H1 (cell line): ENCODE measurements at places on chromosomes 11 and 22. TPM values are rescaled to one million over a fixed set of nuclear protein-coding genes. Genes with fewer than 3 reads are reported as not detected.
A peak's percentile ranks its signal among the peaks of the same experiment; 100 is the strongest.

The SOX6 gene
- polyA plus RNA-seq = 0.03 and 0.09 TPM in 2 replicates

The RAG2 gene
- polyA plus RNA-seq = not detected in 2 replicates

The SEPTIN5 gene
- 6.0 and 9.1 TPM in 2 replicates for polyA plus RNA-seq

DNA sequence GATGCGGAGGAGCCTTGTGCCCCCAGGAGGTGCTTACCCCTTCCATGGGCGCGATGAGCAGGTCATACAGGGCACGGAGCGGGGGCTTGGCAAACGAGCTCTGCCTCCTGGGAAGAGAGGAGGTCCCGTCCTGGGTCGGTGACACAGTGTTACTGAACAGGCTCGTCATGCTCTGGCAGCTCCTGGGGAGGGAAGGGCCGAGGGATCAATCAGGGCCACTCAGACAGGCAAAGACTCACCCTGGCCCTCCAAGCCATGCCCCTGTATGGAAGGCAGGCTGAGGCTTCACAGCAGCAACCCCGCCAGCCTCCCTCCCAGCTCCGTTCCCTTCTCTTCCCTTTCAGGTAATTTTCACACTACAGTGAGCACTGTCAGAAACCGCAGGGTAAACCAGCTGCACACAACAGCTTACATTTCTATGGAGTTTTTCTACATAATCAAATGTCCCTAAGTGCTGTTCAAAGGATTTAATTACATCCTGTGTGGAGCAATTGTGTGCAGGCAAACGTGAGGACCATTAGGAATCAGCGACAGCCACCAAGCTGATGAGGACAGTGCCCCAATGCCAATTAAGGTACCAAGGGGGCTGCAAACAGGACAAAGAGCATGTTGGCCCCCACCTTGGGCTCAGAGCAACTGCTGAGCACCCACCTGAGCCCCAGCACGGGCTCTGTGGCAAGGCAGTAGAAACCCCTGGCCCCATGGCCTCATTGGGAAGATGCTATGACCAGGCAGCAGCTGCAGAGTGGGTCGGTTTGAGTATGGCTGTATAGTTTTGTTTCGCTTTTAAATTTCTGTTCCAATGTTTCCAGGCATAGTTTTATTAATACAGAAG lies 95.4 kb upstream of the PITPNB start:
- no peaks in the 10 kb centered on the region for H3K36me3 ChIP-seq
- H3K27ac ChIP-seq = no peak overlapping the region
- H3K27me3 ChIP-seq = no peaks in the 10 kb centered on the region
- H3K4me1 ChIP-seq = no peaks in the 10 kb centered on the region
- no peak for DNase-seq

DNA sequence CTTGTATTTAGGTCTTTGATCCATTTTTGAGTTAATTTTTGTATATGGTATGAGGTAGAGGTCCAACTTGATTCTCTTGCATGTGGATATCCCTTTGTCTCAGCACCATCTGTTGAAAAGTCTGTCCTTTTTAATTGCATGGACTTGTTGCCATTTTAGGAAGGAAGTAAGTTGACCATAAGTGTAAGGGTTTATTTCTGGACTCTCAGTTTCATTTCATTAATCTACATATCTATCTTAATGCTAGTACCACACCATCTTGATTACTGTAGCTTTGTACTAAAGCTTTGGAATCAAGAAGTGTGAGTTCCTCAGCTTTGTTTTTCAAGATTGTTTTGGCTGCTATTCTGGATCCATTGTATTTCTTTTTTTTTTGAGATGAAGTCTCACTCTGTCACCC lies 31.4 kb downstream of the CBL start:
- H3K4me1 ChIP-seq = no peaks in the 10 kb centered on the region
- H3K4me3 ChIP-seq = no peak overlapping the region
- no peak for DNase-seq
- no peak overlapping the region for H3K27ac ChIP-seq
- no peaks in the 10 kb centered on the region for H3K36me3 ChIP-seq

DNA sequence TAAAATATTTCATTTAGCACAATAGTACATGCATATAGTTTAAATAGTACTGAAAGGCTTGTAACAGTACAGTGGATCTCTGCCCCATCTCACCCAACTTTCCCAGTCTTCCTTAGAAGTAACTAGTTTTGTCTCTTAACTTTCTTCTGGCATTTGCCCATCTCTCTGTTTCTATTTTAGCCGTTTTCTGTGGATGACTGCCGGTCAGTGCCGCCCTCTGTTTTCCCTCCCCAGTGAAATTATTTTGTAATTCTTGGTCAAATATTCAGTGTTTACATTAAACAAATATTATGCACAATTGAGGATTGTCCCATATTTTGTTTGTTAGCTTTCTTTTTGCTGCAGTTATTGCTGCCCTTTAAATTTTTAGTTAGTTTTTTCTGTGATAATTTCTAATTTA lies 8.3 kb downstream of the PDHX start:
- no peak overlapping the region for H3K27ac ChIP-seq
- no peaks in the 10 kb centered on the region for H3K36me3 ChIP-seq
- no peak overlapping the region for H3K4me3 ChIP-seq

The BAD gene
- 33.7 and 38.4 TPM in 2 replicates for polyA plus RNA-seq

- no peak overlapping the region for H3K27ac ChIP-seq
- H3K4me1 ChIP-seq = no peaks in the 10 kb centered on the region
- DNase-seq = no peak
- H3K4me3 ChIP-seq = no peak overlapping the region
These were observed 27.4 kb upstream of the IRAG1 start for GRCh38 chr11:10720881-10721376.

GRCh38 chr11:12725055-12725862 lies 51.0 kb downstream of the TEAD1 start:
- H3K27me3 ChIP-seq = no peaks in the 10 kb centered on the region; the same call in 1 of the 2 replicates
- no peaks in the 10 kb centered on the region for H3K36me3 ChIP-seq
- peaks cover 38% of the 10 kb centered on the region for H3K4me1 ChIP-seq

GRCh38 chr22:27312565-27312964 lies 489.0 kb downstream of the MN1 start:
- no peak for DNase-seq
- H3K4me3 ChIP-seq = no peak overlapping the region
- no peaks in the 10 kb centered on the region for H3K36me3 ChIP-seq
- H3K27ac ChIP-seq = no peak overlapping the region
- no peaks in the 10 kb centered on the region; the same call in 1 of the 2 replicates for H3K27me3 ChIP-seq

GRCh38 chr11:117686711-117687110 lies 110.3 kb downstream of the DSCAML1 start:
- H3K4me3 ChIP-seq = no peak overlapping the region
- H3K27me3 ChIP-seq = no peaks in the 10 kb centered on the region
- peaks cover 2% of the 10 kb centered on the region for H3K4me1 ChIP-seq
- H3K27ac ChIP-seq = no peak overlapping the region
- H3K36me3 ChIP-seq = no peaks in the 10 kb centered on the region
- no peak for DNase-seq

The OR5F1 gene
- polyA plus RNA-seq = not detected in 2 replicates

GRCh38 chr11:68345776-68346461 lies 33.5 kb downstream of the LRP5 start:
- H3K27me3 ChIP-seq = no peaks in the 10 kb centered on the region
- no peaks in the 10 kb centered on the region for H3K36me3 ChIP-seq

DNA sequence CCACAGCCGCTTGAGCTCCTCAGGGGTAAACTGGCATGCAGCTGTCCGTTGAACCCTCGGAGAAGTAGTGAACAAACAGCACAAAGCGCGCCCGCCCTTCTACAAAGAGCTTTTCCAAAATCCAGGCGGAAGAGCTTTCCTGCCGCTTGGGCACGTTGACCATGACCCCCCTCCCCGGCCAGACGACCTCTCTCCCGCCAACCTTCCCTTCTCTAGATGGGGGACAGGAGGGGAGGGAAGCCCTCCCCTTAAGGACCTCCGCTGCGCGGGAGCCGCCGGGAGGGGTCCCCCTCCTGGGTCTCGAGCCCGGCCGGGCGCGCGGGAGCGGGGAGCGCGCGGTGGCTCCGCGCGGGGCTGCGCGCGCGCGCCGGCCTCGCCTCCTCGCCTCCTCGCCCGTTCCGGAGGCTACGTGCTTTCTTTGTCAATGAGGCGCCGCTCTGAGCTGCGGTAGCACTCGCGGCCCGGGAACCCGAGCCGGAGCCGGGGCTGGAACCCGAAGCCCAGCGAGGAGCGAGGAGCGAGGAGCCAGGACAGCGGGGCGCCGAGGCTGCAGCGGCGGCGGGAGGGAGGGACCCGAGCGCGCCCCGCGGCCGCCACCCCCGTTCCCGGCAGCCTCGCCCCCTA lies 118.6 kb downstream of the HIPK3 start:
- H3K36me3 ChIP-seq = no peaks in the 10 kb centered on the region
- no peak within 1 kb of the TSS for H3K27ac ChIP-seq
- H3K4me1 ChIP-seq = peaks cover 4% of the 10 kb centered on the region; the same call in 1 of the 2 replicates
- H3K27me3 ChIP-seq = peaks cover 4% of the 10 kb centered on the region
- peak within 1 kb of the TSS; percentile 59 for H3K4me3 ChIP-seq

The RAC2 gene
- 4.3 and 6.1 TPM in 2 replicates for polyA plus RNA-seq

DNA sequence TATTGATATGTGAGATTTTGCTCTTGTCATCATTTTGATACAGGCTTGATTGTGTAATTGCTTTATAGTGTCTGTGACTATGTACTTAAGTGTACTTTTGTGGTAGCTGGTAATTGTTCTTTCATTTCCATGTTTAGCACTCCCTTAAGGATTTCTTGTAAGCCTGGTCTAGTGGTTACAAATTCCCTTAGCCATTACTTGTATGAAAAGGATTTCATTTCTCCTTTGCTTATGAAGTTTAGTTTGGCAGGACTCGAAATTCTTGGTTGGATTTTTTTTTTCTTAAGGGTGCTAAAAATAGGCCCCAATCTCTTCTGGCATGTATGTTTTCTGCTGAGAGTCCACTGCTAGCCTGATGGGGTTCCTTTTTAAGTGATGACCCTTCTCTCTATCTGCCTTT lies 346.8 kb downstream of the JRKL start:
- H3K4me1 ChIP-seq = no peaks in the 10 kb centered on the region
- H3K27me3 ChIP-seq = no peaks in the 10 kb centered on the region
- no peak overlapping the region for H3K4me3 ChIP-seq
- no peak for DNase-seq

The NAALAD2 gene
- 2.1 and 2.6 TPM in 2 replicates for polyA plus RNA-seq

The LARGE1 gene
- 43.7 and 51.4 TPM in 2 replicates for polyA plus RNA-seq

The TMEM191C gene
- 2.6 and 3.4 TPM in 2 replicates for polyA plus RNA-seq
